Activated T-cell treated with anti-CD3 and anti-CD28 coated beads for 1 hour (primary cell): ENCODE measurements at places on chromosomes 5 and 9.

- no peak for DNase-seq
Measured at GRCh38 chr5:176386491-176386890, 1.9 kb downstream of the NOP16 start.

- DNase-seq, result no peak
Measured at GRCh38 chr9:130371196-130371966, 73.4 kb upstream of the ASS1 start.

DNA sequence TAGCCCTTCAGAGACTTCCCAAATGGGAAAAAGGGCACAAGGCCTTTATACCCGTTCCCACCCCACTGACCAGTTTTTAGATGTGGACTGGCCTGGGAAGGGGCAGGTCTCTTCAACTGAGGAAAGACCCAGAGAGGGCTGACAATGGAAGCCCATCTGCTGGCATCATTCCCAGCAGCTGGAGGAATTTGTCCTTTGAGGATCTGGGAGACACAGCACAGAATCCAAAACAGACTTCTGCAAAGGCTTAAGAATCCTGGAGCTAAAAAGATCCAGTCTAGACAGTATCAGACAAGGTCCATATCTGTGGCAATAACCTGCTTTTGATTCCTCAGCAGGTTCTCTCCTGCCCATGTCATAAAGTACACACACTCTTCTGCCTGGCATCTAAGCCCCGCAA lies 329.2 kb downstream of the TMEM167A start:
- no peak for DNase-seq

- DNase-seq, result no peak
Measured at GRCh38 chr5:150075233-150075632, 11.1 kb downstream of the CSF1R start.

- no peak for DNase-seq
Measured at GRCh38 chr5:125550274-125550673, 803.8 kb upstream of the ZNF608 start.

DNA sequence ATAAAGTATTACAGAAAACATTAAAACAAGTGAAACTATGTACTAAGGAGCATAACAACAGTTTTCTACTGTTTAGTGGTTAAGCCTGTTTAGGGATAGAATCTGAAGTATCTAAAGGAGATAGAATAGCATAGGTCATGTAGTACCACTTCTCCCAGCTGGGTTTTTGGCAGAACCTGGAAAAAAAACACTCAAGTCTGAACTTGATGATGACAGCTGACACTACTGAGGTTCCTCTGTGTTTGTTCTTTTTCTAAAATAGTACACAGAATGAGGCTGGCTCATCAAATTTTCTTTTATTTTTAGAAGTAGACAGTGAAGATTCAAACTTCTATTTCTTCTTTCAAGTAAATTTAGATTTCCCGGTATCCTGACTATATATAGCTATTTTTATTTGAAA lies 203.8 kb upstream of the ACO1 start:
- no peak for DNase-seq

- DNase-seq, result no peak
Measured at GRCh38 chr9:96626912-96627311, 7.3 kb upstream of the CDC14B start.

DNA sequence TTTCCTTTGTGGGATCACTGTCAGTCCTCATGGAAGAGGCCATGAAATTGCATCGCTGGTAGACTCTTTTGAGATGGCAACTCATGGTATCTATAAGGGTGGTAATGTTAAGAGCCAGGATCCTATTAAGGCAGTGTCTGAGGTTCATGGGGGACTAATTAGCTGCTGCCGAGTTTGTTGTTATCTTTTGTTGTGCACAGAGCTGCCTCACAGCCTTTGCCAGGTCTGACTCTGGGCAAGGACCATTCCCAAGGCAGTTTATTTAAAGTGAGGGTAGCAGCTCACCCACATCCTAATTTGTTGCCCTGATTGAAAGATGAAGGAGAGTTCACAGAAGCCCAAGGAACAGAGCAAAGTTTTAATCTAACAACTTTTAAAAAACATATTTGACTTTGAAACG lies 7.9 kb downstream of the SMARCA2 start:
- DNase-seq, result no peak

DNA sequence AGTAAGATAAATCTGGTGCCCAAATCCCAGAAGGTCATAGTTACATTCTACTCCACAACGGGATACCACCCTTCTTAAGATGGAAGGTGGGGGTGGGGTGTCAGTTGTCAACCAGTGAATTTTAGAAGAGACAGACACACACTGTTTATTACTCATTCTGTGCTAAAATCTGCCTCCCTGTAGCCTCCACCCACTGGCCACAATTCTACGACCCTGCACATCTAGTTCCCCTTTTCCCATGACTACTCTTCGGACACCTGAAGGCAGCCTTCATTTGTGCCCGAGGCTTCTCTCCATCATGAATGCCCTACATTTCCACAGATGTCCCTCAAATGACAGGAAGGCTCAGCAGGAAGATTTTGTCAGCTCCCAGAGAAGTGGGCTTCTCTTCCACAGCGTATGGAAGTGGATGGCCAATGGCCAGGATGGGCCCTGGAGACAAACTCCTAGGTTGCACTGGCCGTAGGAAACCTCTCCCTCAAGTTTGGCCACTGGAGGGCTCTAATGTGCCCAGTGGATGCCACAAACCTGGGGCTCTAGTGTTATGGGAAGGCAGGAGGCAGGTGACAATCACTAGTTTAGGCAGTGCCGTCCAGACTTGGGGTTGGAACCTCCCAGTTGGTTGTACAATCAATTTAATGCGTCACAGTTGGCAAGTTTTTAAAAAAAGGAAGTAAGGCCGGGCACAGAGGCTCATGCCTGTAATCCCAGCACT lies 46.6 kb downstream of the PTPN3 start:
- DNase-seq, result no peak

- no peak for DNase-seq
Measured at GRCh38 chr5:176665517-176665916, 18.2 kb downstream of the TSPAN17 start.
